Frontal cortex (tissue), 4 donors: ENCODE measurements at places on chromosomes 5 and 9. TPM values are rescaled to one million over a fixed set of nuclear protein-coding genes. Genes with fewer than 3 reads are reported as not detected.

GRCh38 chr5:142561029-142561428 is 124.9 kb downstream of the FGF1 start:
- no peak for DNase-seq

- no peak for DNase-seq
Measured at GRCh38 chr9:16543686-16544085, 326.8 kb downstream of the BNC2 start.

ACTBL2 gene
- total RNA-seq = not detected

DNA sequence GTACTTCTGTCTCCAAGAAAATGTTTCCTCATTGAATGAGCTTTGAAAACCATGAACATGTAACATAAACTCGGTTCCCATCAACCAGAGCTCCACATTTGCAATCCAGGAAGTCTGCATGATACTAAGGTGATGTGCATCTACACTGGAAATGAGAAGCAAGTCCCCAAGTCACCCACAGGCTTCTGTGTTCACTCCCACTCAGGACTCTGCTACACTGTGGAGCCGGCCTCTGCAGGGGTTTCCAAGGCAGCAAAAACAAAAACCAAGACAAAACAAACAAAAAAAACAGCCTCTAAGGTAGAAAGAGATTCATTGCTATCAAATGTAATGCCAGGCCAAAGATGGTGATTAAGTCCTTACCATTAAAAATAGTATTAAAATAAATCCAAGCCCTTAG is 593.7 kb downstream of the IRX1 start:
- DNase-seq = no peak

DNA sequence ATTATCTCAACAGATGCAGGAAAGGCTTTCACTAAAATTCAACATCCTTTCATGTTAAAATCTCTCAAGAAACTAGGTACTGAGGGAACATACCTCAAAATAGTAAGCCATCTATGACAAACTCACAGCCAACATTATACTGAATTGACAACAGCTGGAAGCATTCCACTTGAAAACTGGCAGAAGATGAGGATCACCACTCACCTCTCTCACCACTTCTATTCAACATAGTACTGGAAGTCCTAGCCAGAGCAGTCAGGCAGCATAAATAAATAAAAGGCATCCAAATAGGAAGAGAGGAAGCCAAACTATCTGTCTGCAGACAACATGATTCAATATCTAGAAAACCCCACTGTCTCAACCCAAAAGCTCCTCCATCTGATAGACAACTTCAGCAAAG is 203.6 kb upstream of the GRAMD2B start:
- no peak for DNase-seq

DNA sequence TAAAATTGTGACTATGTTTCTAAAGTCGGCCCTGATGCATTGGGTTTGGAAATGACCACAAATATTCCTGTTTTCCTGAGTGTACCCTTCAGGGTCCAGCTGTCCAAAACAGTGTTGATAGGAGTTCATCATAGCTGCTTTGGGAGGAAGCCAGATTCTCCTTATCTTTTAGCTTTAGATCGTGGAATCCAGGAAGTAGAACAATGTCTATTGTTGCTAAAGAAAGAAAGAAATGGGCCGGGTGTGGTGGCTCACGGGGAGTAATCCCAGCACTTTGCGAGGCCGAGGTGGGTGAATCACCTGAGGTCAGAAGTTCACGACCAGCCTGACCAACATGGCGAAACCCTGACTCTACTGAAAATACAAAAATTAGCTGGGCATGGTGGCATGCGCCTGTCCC is 9.5 kb downstream of the CAVIN4 start:
- DNase-seq = no peak

GRCh38 chr5:111550282-111551020 is 38.1 kb upstream of the STARD4 start:
- DNase-seq = peak; percentile 48

ADAMTS16 gene
- 3.7 TPM for total RNA-seq

- no peak for DNase-seq
Measured at GRCh38 chr5:58901271-58901670, 318.4 kb downstream of the RAB3C start.

CPEB4 gene
- total RNA-seq = 76.2 TPM

IPPK gene
- 13.5 TPM for total RNA-seq

IGIP gene
- total RNA-seq = 7.7 TPM

DNA sequence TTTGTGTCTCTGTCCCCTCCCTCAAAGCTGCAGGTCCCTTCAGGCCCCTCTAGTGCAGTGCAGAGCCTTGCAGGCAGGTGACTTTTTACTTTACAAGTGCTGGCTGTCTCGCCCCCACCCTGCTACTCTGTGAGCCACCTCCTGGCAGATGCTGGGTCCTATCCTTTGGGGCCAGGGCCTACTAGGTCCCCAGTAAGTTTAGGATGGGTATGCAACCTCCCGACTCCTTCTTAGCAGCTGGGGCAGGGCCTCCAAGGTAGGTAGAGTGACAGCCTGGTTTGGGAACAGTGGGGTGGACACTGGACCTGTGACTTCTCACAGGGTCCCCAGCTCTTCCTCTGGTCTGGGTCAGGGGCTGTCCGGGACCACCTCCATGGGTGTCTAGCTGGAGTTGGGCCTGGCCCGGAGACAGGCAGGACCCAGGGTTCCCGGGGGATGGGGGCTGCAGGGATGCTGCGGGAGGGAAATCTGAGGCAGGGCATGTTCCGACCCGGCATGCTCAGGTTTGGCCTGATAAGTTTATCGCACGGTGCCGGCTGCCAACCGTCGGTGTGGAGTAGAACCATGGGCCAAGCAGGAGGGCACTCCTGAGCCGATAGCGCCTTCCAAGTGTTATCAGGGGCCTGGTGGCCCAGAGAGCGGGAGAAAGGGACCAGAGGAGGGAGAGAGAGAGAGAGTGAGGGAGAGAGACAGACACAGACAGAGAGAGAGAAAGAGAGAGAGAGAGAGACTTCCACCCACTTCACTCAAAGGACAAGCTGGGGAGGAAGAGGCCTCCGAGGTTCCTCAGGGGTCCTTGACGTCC is 20.5 kb downstream of the GFI1B start:
- DNase-seq = no peak

DOK3 gene
- 3.3 TPM for total RNA-seq

EDIL3 gene
- total RNA-seq = 59.1 TPM

DNA sequence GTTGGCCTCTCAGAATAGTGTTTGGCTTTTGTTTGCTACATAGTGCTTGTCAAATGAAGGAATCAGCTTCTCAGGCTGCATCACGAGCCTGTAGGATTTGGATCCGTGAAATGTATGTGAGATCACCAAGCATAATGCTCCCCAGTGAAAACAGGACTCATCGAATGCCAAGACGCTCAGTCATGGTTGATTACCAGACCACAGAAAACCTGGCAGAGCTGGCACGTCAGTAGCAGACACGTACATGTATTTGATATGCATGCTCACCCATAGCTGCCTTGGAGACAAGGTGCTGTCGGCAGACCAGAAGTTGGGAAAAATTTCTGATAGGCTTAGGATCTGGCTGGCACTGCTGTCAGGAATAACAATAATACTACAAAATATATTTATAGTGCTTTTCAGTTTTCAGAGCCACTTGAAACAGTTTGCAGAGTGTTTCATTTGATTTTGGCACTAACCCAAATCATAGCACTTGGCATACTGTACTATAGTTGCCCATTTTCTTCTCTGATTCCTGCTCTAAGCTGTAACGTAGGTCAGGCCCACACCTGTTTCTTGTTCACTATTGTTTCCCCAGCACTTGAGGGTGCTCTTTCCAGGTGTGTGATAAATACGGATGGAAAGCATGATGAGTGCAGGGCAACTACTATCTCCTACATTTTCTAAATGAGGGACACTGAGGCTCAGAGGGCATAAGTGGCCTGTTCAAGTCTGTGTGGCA is 226.1 kb downstream of the NR3C1 start:
- no peak for DNase-seq

DNA sequence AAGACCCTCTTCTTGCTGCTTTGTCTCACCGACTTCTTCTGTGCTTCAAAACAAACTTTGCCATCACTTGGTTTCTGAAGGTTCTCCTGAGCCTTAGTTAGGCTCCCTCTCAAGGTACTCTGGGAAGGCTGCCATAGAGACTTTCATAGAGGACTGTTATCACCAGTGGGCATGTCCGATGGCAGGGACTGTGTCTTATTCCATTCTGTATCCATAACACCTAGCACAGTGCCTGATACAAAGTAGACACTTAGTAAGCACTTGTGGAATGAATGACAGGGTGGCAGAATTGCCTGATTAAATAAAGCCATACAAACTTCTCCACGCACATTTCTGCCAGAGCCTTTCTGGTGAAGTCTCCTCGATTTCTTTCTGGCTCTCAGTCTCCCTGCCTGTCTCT is 32.7 kb downstream of the AGXT2 start:
- no peak for DNase-seq

DNA sequence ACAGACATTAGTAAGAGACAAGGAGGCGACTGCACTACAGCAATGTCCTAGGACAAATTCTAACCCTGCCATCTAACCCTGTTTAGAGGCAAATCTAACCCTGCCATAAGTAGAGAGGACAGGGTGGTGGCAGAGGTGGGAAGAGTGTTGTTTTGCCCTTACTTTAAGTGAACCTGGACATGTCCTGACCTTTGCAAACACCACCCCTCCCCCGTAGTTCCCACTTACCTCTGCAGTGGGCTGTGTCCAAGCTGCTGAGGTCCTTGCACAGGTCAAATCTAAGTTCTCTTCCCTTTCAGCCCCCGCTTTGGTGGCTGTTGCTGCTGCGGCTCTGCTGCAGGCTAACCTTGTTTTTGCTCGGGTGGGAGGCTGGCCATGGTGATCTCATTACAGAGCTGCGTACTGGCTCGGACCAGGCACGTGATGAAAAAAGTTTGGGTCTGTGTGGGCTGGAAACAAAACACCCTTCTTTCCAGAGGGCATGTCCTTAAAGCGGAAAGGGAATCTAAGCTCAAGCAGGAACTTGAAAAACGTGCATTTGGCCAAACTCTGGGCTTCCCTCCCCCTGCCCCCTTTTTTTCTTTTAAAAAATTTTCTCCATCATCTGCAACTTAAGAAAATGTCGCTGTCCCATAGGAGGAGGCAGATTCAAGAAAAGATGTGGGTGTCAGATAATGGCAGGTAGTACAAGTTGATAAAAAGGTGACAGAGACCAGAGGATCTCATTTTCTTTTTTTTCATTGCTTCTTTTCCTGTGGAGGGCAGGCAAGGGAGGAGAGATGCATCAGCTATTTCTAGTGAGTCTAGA is at the start of gene FAXDC2:
Gene FAXDC2, minus strand, starts transcription at position 349 of the 808 bp plus-strand sequence. CDS start 12,425 bp downstream, outside the sequence.
- peak; percentile 70 for DNase-seq

- no peak for DNase-seq
Measured at GRCh38 chr5:5983261-5983980, 394.9 kb downstream of the MED10 start.

URM1 gene
- 17.9 TPM for total RNA-seq

- no peak for DNase-seq
Measured at GRCh38 chr9:75612754-75613153, 277.7 kb upstream of the PCSK5 start.

- peak; percentile 27 for DNase-seq
Measured at GRCh38 chr9:110623462-110624025, 44.0 kb upstream of the SVEP1 start.

GRCh38 chr9:3721096-3721495 is 195.3 kb upstream of the RFX3 start:
- no peak for DNase-seq

PCBD2 gene
- 4.5 TPM for total RNA-seq
